Daoy (cell line): ENCODE measurements at places on chromosomes 4 and X. TPM values are rescaled to one million over a fixed set of nuclear protein-coding genes. Genes with fewer than 3 reads are reported as not detected.

Gene REST
- total RNA-seq = 13.1 and 13.6 TPM in 2 replicates

Gene IL2
- total RNA-seq = not detected in 2 replicates

Gene PABPC4L
- 0.97 and 2.0 TPM in 2 replicates for total RNA-seq

Gene TMPRSS11D
- not detected in 2 replicates for total RNA-seq

Gene PLAC8
- total RNA-seq = 28.2 and 46.7 TPM in 2 replicates

Gene CCNB3
- total RNA-seq = 0.30 and 0.40 TPM in 2 replicates

Gene CTAG1A
- 1.8 TPM in 1 of 2 replicates, not detected in the other for total RNA-seq

Gene RNF128
- 1.8 TPM in 2 replicates for total RNA-seq

Gene SNCA
- total RNA-seq = 17.9 and 49.0 TPM in 2 replicates

Gene RTL9
- not detected in 2 replicates for total RNA-seq

Gene PLXNB3
- 0.97 and 1.0 TPM in 2 replicates for total RNA-seq

Gene TNMD
- not detected in 2 replicates for total RNA-seq

Gene TLR6
- total RNA-seq = 2.2 and 2.6 TPM in 2 replicates

Gene FAT1
- total RNA-seq = 38.6 and 50.2 TPM in 2 replicates
